ENCODE measurements at places on chromosomes 4 and X.
A peak's percentile ranks its signal among the peaks of the same experiment; 100 is the strongest.

GRCh38 chrX:74446876-74447275 is 25.6 kb downstream of the SLC16A2 start:
- no peak for DNase-seq

DNA sequence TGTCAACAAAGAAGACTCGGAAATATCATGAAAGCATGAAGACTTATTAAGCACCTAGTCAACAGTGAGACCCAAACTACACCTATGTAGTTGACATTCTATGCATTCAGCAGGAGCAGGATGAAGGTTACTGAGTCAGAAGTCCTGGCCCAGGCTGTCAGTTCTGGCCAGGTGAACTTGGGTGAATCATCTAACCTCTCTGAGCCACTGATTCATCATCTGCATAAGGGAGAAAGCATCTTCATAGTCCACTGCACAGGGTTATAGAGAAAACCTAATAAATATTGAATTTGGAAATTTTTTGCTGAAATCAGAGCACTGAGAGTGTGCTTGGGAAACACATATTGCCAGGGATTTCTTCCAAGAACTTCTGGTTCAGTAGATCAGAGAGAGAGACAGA is 296.0 kb upstream of the SFRP2 start:
- peak; percentile 48 for DNase-seq

DNA sequence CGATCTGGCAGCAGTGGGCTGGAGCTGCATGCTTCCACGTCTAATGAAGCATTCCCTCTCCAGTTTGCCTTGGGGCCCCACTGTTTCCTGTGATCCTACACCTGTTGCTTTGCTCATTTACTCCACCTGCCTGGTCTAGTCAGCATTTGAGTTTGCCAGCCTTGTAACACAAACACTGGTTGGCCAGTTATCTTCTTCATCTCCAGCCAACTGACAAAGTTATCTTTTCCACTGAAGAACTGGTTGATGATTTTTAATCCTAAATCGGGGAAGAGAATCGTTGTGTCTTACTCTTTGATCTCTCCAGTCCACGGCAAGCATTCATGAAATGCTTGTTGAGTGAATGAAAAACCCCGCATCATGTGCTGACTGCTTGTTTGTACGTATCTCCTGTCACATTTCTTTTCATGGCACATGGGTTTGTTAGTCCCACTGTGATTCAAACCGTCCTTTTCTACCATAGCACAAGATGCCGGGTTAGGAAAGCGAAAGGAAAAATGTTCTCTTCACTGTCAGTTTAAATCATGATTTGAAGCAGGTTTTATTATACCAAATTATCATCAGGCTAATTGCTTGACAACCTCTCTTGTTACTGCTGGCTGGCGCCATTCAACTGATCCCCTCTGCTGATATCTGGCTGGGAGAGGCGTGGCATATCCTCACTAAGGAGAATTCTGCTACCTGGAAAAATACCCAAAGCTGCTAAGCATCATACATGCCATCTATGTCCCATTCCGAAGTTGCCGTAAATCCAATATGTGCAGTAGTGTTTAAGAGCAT is 144.8 kb downstream of the SHROOM3 start:
- DNase-seq: no peak

DNA sequence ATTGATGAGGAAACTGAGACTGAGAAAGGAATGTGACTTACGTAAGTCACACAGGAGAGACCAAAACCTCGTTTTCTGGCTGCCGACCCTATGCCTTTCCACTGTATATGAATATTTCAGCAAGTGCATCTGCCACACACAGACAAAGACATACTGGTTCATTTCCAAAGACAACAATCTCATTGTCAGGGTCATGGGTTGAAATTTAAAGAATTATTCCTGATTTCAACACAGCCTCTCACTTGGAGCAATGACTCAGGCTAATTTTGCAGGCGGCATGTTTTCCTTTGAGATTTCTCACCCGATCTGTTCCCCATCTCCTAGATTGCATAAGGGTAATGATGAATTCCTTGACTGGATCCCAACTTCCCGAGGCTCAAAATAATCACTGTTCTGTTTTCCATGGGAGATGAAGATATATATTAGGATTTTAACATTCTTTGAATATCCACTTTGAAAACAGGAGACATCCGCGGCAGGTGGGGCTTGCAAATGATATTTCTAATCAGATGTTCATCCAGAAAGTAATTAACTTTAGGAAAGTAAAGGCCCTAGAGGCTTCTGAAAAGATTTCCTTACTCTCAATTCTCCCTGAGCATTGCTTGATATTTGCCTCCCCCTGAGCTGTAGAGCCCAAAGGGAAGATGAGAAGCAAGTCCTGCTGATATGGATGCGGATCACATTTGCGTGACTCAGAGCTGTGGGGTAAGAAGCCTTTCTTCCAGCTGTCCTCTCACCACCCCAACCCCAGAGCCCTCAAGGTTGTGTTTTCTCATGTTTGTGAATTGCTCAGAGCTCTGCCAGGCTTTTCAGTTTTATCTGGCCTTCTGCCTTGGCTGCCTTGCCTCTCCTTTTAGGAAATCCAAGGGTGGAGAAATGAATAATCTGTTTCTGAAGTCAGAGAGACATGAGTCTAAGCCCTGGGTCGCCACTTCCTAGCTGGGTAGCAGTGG is 361.1 kb upstream of the BOD1L1 start:
- peak; percentile 97 for DNase-seq

DNA sequence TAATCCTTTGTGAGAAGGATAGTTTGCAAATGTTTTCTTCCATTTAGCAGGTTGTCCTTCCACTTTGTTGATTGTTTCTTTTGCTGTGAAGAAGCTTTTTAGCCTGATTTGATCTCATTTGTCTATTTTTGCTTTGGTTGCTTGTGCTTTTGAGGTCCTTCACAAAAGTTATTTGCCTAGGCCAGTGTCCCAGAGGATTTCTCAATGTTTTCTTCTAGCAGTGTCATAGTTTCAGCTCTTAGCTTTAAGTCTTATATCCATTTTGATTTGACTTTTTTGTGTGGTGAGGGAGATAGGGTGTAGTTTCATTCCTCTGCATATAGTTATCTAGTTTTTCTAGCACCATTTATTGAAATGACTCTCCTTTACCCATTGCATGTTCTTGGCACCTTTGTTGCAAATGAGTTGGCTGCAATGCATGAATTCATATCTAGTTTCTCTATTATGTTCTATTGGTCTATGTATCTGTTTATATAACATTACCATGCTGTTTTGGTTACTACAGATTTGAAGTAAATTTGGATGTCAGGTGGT is 41.8 kb upstream of the ANTXR2 start:
- no peak for DNase-seq

All from NCI-H226 (cell line).